Activated CD4-positive, alpha-beta T cell treated with anti-CD3 and anti-CD28 coated beads, Interleukin-2, amount 50 U/mL, for 48 hours (primary cell): ENCODE measurements at places on chromosomes 7 and 10.

GRCh38 chr7:131013716-131014115 lies 279.7 kb upstream of the KLF14 start:
- DNase-seq: no peak

DNA sequence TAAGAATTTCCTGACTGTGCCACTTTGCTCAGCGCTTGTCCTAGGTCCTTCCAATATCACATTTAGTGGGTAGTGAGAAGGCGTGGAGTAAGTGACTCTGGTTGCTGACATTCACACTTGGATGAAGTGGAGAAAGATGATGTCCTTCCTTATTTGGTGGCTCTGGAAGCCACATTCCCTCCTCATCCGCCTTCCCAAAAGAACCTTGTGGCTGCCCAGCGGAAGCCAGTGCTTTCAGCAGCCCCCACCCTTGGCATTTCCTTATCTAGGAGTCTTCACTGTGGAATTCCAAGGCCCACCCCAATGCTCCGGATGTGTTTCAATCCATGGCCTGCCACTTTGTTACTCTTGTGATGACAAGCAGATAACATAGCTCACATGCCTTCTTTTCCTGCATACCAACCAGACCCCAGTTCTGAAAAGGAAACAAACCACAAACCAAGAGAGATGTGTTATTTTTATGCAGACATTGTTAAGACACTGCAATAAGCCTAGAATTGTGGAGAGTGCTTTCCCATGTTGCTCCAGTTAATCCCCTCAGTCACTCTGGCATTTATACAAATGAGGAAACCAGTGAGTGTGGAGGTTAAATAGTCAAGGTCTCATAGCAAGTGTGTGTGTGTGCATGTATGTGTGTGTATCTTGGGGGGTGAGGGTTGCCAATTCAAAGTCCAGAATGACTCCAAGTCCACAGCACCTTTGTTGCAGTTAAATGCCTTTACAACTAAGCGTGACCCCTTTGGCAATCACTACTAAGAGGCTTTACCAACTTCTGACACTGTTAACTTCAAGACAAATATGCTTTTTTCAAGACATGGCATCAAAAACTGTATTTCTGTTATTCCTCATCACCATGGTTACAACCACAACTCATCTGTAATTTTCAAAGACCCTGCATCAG lies 10.3 kb upstream of the ANKRD1 start:
- DNase-seq: no peak

DNA sequence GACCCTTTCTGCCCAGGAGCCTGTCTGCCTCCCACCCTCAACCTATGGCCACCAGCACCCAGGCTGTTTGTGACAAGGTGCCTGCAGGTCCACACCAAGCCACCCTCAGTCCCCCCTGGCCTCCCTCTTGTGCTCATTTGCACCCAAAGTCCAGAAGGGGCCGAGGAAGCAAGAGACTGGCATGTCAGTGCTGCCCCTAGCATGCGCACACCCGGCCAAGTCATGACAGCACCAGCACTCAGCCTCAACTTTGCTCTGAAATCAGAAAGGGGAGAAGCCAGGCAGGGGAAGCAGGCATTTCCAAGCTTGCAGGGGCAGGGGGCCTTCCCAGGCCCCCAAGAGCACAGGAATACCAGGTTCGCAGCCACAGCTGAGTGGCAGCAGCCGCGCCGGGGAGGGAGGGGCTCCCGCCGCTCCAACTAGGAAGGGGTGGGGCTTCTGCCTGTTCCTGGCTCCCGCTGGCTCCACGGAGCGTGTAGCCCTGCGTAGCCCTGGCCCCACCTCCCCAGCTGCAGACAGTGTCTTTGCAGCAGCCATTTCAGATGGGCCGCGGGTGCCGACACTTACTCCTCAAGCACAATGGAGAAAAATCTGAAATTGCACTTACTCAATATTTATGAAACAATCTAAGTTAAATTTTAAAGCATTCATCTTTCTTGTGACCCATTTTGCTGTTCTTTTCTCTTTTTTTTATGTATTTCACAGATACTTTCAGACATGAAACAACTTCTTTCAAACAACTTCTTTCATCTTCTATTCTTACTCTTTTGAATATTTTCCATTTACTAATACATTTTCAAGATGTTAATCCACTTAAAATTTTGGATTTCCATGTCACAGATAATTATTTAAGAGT lies 54.9 kb upstream of the ABCB5 start:
- no peak for DNase-seq

GRCh38 chr7:98348726-98349474 lies 52.0 kb downstream of the BAIAP2L1 start:
- DNase-seq: no peak

DNA sequence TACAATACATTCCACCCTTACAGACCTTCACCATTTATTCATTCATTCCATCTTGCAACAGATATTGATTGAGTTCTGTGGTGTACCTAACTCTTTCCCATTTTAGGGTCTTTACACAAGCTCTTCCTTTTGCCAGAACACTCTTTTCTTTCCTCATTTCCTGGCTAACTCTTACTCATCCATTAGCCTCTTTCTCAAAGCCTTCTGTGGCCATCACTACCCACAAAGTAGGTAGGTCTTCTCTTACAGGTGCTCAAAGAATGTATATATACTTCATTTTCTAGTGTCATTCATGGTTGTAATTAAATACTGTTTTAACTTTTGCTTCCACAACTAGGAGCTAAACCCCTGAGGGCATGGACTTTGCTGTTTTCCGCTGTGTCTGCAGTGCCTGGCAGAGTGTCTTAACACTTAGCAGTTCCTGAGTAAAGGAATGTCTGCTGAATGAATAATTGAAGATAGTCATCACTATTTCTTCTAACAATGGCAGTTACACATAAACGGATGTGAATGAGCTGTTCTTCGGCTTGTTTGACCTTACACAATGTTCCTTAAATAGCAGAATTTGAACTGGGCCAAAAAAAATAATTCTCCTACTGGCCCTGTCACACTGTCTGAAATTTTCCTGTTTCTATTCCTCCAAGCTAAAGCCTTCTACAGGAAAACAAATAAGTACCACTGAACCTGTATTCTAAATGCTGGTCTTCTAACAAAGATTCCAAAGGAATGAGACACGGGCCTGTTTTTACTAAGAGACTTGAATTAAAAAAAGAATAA lies 15.1 kb downstream of the BCAP29 start:
- DNase-seq: no peak

DNA sequence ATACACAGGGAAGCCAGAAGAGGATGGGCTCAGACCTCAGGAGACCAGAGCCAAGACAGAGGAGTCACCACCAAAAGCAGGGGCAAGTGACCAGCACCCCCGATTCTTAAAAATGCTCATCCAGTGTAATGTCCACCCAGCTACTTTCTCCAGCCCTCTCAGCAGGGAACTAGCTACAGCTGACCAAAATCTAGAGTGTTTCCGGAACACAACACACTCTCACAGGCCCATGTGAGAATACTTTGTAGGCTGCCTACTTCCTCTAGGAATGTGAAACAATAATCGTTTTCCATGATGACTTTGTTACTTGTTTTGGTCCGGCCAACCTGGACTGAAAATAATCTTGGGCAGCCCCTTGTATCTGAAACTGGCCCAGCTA lies 14.5 kb downstream of the PSAP start:
- no peak for DNase-seq

- no peak for DNase-seq
Measured at GRCh38 chr7:104979167-104979841, 34.7 kb upstream of the KMT2E start.

DNA sequence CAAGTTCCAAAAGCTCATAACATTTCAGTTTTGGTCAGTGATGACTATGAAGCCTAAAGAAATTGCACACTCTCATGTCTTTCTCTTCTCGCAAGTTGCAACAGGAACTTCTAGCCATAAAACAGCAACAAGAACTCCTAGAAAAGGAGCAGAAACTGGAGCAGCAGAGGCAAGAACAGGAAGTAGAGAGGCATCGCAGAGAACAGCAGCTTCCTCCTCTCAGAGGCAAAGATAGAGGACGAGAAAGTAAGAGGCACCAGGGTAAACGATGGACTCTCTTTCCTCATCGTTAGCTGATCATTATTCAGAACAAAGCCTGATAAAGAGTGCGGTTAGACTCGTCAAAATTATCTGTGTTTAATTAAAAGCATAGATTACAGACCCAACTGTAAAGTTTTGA lies 94.7 kb downstream of the HDAC9 start:
- no peak for DNase-seq

DNA sequence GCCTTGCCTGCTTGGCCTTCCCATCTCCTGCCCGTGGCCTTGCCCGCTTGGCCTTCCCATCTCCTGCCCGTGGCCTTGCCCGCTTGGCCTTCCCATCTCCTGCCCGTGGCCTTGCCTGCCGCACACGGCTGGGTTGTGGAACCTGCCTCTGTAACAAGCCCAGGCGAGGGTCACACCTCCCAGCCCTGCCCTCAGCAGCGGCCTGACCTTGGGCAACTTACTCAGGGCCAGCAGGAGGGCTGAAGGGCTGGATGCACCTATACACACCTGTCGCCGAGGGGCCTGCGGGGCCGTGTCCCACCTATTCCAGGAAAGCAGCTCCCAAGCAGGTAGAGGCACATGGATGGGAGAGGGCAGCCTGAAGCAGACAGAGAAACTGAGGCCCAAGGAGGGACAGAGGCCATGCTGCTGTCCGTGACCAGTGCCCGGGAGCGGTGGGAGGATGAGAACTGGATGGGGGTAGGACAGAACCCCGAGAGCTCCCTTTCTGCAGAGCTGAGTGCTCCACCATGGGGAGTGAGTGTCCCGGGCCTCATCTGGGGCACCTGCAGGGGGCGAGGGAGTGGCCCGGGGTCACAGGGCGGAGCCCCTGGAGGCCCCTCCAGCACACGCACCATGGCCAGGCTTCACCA lies 277.6 kb downstream of the ELFN1 start:
- DNase-seq: no peak

- DNase-seq: no peak
Measured at GRCh38 chr7:14773729-14774271, 128.8 kb downstream of the DGKB start.

GRCh38 chr7:131124001-131124629 lies 203.6 kb upstream of the MKLN1 start:
- DNase-seq: no peak

GRCh38 chr7:26584987-26585665 lies 279.3 kb downstream of the SKAP2 start:
- DNase-seq: no peak

DNA sequence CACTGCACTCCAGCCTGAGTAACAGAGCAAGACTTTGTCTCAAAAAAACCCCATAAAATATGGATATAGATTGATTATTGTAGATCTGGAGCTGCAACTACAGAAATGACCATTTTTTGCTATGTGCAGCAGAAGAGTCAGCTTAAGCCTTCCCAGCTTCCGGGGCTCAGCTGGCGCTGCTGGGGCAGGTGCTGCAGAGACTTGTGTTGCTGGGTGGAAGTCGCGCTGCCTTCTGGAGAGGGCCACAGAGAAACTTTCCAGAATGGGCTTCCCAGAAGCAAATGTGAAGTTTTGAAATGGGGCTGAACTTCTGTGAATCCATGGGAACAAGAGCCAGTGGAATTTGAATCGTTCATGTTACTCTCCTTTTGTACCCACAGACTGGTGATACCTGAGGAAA lies 37.3 kb upstream of the RSBN1L start:
- DNase-seq: no peak

DNA sequence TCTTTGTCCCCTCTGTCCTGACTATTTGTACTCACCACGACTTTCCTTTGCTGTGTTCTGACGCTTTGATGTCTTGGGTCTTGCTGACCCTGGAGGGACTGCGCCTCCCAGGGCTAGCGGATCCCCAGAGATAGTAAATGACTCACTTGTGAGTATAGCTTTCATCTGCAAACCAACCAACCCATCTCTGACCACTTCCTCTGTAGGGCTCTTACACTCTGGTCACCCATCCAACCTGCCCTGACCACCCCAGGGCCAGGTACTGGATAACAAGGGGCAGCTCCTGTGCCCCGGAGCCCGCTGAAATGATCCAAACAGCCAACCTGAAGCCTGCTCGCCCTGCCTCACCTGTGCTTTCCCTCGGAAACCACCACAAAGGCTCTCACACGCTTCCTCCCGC lies 125.2 kb upstream of the CARD11 start:
- no peak for DNase-seq

GRCh38 chr10:62015994-62016393 lies 114.5 kb downstream of the ARID5B start:
- DNase-seq: no peak

- no peak for DNase-seq
Measured at GRCh38 chr10:21184216-21184615, 287.1 kb upstream of the NEBL start.

GRCh38 chr7:954330-955238 lies at the start of gene ADAP1:
TSS of gene ADAP1 (minus strand) at chr7:954680. CDS start at chr7:954477, 203 bp downstream.
- DNase-seq: peak; percentile 64

DNA sequence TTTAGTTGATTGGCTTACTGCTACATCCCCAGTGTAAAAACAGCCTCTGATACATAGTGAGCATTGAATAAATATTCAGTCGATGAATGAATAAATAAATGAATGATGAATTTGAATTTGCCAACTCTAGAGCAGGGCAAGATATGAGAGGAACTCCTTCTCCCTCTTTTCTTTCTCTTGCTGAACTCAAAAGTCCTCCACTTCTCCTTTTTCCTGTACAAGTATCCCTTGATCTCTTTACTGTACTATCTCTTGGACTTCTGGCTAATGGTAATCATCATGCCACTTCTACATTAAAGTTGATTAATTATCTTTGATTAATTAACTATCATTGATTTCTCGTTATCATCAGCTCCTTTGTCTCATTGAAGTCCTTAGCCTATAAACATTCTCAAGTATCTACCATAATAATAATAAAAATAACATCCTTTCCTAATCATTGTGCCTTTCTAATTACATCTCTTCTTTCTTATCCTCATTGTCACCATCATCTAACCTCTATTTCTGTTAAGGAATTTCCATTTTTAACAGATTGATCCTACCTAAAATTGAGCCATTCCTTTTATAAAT lies 10.6 kb downstream of the CPED1 start:
- DNase-seq: no peak

DNA sequence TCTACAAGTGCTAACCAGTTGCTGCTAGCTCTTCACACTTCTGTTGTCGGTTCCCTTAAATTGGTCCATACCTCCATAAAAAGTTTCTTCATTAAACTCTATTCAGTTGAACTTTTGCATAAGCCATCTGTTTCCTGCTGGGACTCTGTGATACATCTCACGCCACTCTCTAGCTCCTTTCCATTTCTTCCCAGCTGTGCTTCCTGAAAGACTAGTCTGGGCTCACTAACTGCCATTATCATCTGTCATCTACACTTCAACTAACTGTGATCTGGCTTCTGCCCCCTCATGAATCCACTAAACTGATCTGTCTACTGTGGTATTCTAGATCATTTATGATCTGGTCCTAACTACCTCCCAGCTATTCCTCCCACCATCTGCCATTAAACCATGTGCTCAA lies 78.3 kb downstream of the ELAPOR2 start:
- DNase-seq: no peak

GRCh38 chr7:37769291-37769690 lies 79.1 kb upstream of the NME8 start:
- DNase-seq: no peak

DNA sequence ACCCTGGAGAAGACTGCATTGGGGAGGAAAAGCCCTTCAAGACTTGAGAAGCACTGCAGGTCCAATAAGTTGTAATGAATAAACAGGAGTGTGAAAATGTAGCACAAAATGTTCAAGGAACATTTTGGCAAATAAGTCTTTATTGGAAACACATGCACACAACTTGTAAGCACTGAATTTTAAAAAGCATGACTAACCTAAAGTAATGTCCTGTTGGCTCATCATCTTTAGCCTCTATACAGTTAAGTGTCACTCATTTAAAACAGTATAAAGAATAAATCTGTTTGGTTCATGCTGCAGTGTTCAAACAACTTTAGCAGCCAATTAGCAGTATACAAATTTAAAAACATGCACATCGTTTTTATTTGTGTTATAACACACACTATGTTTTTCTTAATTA lies 108.6 kb downstream of the CDK6 start:
- DNase-seq: no peak
